ENCODE measurements at places on chromosomes 11 and 22. TPM values are rescaled to one million over a fixed set of nuclear protein-coding genes. Genes with fewer than 3 reads are reported as not detected.

Gene FOLH1
- total RNA-seq, result not detected

Gene PRR5
- 24.0 TPM for total RNA-seq

Gene MMP27
- not detected for total RNA-seq

Gene SELENOO
- 29.1 TPM for total RNA-seq

Gene XPNPEP3
- total RNA-seq, result 11.3 TPM

Gene RFPL1
- total RNA-seq, result not detected

DNA sequence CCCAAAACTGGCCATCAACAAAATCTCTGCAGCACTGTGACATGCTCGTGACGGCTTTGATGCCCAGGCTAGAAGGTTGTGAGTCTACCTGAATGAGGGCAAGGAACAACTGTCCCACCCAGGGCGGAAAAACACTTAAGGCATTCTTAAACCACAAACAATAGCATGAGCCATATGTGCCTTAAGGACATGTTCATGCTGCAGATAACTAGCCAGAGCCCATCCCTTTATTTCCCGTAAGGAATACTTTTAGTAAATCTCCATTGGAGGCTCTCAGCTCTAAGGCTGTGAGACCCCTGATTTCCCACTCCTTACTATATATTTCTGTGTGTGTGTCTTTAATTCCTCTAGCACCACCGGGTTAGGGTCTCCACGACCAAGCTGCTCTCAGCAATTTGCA lies 3.4 kb downstream of the CHORDC1 start:
- DNase-seq, result no peak
- H3K27ac ChIP-seq, result no peak overlapping the region
- 0 out of 2 replicates have a peak, but pooled peaks cover 10% of the 10 kb centered on the region for H3K36me3 ChIP-seq
- no peak overlapping the region for H3K4me3 ChIP-seq
- H3K4me1 ChIP-seq, result peaks cover 17% of the 10 kb centered on the region

- no peaks in the 10 kb centered on the region for H3K4me1 ChIP-seq
- H3K36me3 ChIP-seq, result no peaks in the 10 kb centered on the region
- no peak overlapping the region for H3K4me3 ChIP-seq
- no peaks in the 10 kb centered on the region for H3K27me3 ChIP-seq
- no peak for DNase-seq
- H3K27ac ChIP-seq, result no peak overlapping the region
These were observed 144.4 kb downstream of the NCAM1 start for GRCh38 chr11:113105592-113105991.

DNA sequence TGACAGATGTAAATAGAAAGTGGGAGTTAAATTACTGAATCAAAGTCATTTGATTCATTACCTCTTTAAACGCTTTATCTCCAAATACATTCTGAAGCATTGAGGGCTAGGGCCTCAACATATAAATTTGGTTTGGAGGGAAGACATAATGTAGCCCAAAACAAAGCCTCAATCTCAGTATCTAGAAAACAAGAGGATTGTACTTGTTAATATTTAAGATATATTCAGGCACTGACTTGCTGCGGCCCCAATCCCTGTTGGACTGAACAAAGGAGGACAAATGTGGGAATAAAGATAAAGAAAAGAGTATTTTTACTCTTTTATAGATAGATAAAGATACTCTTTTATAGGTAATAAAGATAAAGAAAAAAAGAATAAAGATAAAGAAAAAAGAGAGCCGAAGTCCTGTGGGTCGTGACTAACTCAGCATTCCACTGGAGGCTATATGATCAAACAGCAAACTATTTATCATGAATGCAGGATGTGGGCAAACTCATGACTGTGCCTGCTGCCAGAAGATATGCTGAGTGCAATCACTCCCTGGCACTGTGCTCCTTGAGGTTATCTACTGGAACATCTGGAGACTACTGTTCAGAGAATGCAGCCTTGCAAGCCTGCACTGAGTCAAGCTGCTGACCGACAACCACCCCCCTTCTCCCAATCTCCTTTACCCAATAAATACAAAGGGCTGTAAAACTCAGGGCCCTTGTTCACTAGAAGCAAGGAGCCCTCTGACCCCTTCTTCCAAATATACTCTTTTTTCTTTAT lies 6.9 kb downstream of the OR10V1 start:
- peak; percentile 68 for DNase-seq
- H3K27me3 ChIP-seq, result no peaks in the 10 kb centered on the region
- no peak overlapping the region for H3K4me3 ChIP-seq
- no peaks in the 10 kb centered on the region for H3K36me3 ChIP-seq
- H3K4me1 ChIP-seq, result peaks cover 28% of the 10 kb centered on the region
- peak overlapping the region; percentile 56 for H3K27ac ChIP-seq

GRCh38 chr11:6402561-6402981 lies 12.3 kb downstream of the SMPD1 start:
- DNase-seq, result no peak
- H3K4me3 ChIP-seq, result no peak overlapping the region
- no peaks in the 10 kb centered on the region for H3K27me3 ChIP-seq
- peaks cover 7% of the 10 kb centered on the region for H3K4me1 ChIP-seq
- H3K36me3 ChIP-seq, result no peaks in the 10 kb centered on the region

DNA sequence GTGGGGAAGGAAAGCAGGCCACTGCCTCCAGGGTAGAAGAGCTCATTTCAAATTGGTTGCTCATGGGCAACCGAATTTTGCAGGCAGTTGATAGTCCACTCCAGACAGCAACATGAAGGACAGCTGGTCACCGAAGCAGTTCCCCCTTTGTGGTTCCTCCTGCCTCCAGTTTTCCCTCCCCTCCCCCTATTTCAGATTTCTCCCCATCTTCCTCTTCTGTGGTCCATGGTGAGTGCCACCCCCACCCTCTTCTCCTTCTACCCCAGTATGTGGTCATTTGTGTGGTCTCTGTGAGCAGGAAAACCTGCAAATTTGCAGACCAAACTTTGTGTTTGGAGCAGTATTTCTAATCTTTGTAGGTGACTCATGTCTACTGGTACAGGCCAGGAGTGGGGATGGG lies 38.2 kb upstream of the PAK1 start:
- no peak overlapping the region for H3K4me3 ChIP-seq
- no peaks in the 10 kb centered on the region for H3K36me3 ChIP-seq
- H3K27me3 ChIP-seq, result peaks cover 24% of the 10 kb centered on the region

- H3K27ac ChIP-seq, result peak overlapping the region; percentile 37
- no peaks in the 10 kb centered on the region for H3K27me3 ChIP-seq
- peaks cover 24% of the 10 kb centered on the region for H3K4me1 ChIP-seq
- DNase-seq, result no peak
These were observed 13.0 kb upstream of the TUB start for GRCh38 chr11:8067929-8068575.

GRCh38 chr11:129144256-129144655 lies 47.9 kb downstream of the ARHGAP32 start:
- no peak overlapping the region for H3K4me3 ChIP-seq
- H3K27me3 ChIP-seq, result no peaks in the 10 kb centered on the region
- peaks cover 24% of the 10 kb centered on the region for H3K4me1 ChIP-seq
- H3K27ac ChIP-seq, result peak overlapping the region; percentile 83
- no peak for DNase-seq

DNA sequence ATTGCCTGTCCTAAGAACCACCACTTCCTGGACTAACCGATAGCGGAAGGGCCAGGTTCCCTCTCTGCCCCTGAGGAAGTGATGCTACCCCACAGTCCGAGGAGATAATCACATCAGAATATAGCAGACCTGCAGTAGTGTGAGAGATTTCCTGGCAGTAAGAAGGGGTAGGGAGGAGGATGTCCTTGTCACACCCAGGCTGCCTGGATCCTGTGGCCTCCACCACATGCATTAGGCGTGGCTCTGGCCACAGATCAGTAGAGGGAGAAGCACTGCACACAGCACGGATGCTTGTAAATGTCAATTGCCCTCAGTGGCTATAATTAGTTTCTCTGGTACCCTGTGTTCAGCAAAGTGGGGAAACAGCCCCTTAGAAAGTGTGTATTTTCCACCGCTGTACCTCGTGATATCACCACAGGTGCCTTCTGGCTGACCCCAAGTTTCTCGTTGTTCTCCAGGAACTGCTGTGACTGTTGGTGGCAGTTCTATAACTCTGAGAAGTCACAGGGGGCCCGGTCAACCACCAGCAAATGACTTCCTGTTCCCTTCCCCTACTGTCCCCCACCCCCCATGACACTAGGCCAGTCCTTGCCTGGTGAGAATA lies 61.8 kb downstream of the UBASH3B start:
- no peaks in the 10 kb centered on the region for H3K36me3 ChIP-seq
- H3K27me3 ChIP-seq, result no peaks in the 10 kb centered on the region
- H3K27ac ChIP-seq, result no peak overlapping the region

DNA sequence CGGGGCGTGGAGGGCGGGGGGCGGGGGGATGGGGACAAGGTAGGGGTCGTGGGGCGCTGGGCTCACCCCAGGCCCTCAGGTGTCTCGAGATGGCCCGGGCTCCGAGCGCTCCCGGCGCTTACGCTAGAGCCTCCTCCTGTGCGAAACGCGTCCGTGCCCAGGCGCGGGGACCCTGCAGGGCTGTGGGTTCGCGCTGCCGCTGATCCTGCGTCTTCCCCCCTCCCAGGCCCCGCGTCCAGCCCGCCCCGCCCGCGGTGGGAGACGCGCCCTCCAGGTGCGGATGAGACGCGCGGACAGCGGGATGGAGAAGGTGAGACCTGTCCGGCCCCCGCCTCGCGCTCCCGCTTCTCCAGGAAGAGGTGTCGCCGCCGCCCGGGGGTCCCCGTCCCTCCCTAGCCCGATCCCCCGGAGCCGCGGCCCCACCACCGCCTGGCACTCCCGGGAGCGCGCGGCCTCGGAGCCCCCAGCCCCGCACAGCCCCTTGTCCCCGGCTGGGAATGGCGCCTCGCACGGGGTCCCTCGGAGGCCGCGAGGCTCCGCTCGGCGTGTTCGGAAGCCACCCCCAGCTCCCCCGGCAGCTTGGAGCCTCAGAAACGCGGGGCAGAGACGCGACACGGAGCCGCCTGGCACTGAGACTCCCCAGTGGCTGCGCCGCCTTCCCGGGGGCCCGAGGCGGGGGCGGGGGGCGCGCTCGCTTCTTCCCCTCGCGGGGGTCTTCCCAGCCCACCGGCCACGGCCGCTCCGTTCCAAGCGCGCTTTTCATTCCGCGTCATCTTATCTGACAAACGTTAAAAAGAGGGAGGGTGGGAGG lies 27.6 kb upstream of the TOLLIP start:
- peak; percentile 14 for DNase-seq
- no peaks in the 10 kb centered on the region for H3K27me3 ChIP-seq
- no peak overlapping the region for H3K4me3 ChIP-seq
- H3K4me1 ChIP-seq, result peaks cover 5% of the 10 kb centered on the region
- H3K36me3 ChIP-seq, result no peaks in the 10 kb centered on the region

DNA sequence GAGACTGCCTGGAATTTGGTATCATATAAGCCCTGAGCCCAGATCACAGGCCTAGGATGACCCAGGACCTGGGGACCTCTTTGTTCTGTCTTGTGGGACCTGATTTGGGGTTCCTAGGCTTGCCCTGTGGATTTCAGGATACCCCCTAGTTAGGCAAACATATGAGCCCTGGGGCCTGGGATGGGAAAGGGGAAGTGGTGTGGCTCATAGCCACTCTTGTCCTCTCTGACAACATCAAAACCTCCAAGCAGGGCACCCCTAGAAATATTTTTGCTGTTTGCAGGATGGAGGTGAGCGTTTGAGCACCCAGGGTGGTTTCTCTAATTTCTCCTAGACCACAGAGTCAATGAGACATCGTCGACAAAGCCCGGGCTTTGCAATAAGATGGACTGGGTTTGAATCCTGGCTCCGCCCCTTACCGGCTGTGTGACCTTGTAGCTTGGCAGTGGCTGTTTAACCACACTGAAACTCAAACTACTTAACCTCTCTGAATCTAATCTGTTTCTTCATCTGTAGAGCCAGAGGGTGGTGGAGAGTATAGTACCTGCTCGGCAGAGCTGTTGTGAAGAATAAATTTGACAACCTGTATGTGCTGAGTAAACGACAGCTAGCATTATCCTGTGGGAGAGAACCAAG lies 5.3 kb upstream of the LRRC10B start:
- H3K4me3 ChIP-seq, result no peak overlapping the region
- no peaks in the 10 kb centered on the region for H3K4me1 ChIP-seq
- no peak for DNase-seq
- peaks cover 28% of the 10 kb centered on the region for H3K27me3 ChIP-seq
- no peaks in the 10 kb centered on the region for H3K36me3 ChIP-seq

Measured in GM23248 (cell line).